Stimulated activated memory B cell treated with anti-CD40 and anti-IgM and Interleukin-4, amounts not matched to agents 10 μg/mL and 1 μg/mL and 100 μg/mL, for 72 hours (primary cell): ENCODE measurements at places on chromosomes 5 and 9.
A peak's percentile ranks its signal among the peaks of the same experiment; 100 is the strongest.

DNA sequence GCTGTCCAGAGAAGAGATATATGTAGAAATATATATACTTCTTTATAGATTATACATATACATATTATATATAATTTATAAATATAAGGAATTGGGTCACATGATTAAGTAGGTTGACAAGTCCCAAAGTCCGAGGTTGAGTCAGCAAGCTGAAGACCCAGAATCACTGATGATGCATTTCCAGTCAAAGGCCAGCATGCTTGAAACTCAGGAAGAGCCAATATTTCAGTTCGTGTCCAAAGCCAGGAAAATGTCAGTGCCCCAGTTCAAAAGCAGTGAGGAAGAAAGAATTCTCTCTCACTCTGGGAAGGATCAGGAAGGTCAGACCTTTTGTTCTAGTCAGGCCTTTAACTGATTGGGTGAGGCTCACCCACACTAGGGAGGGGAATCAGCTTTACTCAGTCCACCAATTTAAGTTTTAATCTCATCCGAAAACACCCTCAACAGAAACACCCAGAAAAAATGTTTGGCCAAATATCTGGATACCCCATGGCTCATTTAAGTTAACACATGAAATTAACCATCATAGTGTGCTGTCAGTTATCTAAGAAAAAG is 42.0 kb upstream of the LVRN start:
- no peak overlapping the region for H3K4me3 ChIP-seq
- H3K27ac ChIP-seq: no peak overlapping the region
- ATAC-seq: no peak
- no peaks in the 10 kb centered on the region for H3K27me3 ChIP-seq

- peaks cover 19% of the 10 kb centered on the region for H3K27me3 ChIP-seq
- no peak overlapping the region for H3K27ac ChIP-seq
- no peak for ATAC-seq
- H3K36me3 ChIP-seq: no peaks in the 10 kb centered on the region
- H3K4me1 ChIP-seq: no peaks in the 10 kb centered on the region
Observed at GRCh38 chr9:93207326-93207814, 23.4 kb downstream of the WNK2 start.

- no peak overlapping the region for H3K27ac ChIP-seq
- H3K36me3 ChIP-seq: no peaks in the 10 kb centered on the region
- no peaks in the 10 kb centered on the region for H3K27me3 ChIP-seq
- H3K4me1 ChIP-seq: no peaks in the 10 kb centered on the region
- ATAC-seq: no peak
Observed at GRCh38 chr5:161391016-161391415, 155.5 kb downstream of the GABRB2 start.

GRCh38 chr5:139178589-139178917 is 19.6 kb downstream of the SIL1 start:
- no peaks in the 10 kb centered on the region for H3K27me3 ChIP-seq
- peaks cover 62% of the 10 kb centered on the region for H3K4me1 ChIP-seq
- peaks cover 16% of the 10 kb centered on the region for H3K36me3 ChIP-seq
- no peak overlapping the region for H3K4me3 ChIP-seq

GRCh38 chr9:93574900-93575795 is 1.2 kb upstream of the PHF2 start:
- no peaks in the 10 kb centered on the region for H3K27me3 ChIP-seq
- ATAC-seq: no peak
- H3K4me3 ChIP-seq: peak overlapping the region; percentile 82
- peaks cover 49% of the 10 kb centered on the region for H3K4me1 ChIP-seq

- H3K27ac ChIP-seq: no peak overlapping the region
- ATAC-seq: no peak
- H3K4me3 ChIP-seq: no peak overlapping the region
- H3K27me3 ChIP-seq: no peaks in the 10 kb centered on the region
Observed at GRCh38 chr5:92907938-92908606, 672.9 kb downstream of the NR2F1-AS1 start.

- H3K4me3 ChIP-seq: no peak overlapping the region
- peaks cover 14% of the 10 kb centered on the region for H3K27me3 ChIP-seq
- no peak for ATAC-seq
- no peaks in the 10 kb centered on the region for H3K36me3 ChIP-seq
- no peak overlapping the region for H3K27ac ChIP-seq
- H3K4me1 ChIP-seq: no peaks in the 10 kb centered on the region
Observed at GRCh38 chr9:21590058-21590996, 108.2 kb upstream of the IFNE start.

GRCh38 chr5:173963867-173964441 is 25.0 kb upstream of the C5orf47 start:
- peaks cover 9% of the 10 kb centered on the region for H3K36me3 ChIP-seq
- no peak overlapping the region for H3K27ac ChIP-seq
- peaks cover 3% of the 10 kb centered on the region for H3K27me3 ChIP-seq
- H3K4me1 ChIP-seq: no peaks in the 10 kb centered on the region
- no peak overlapping the region for H3K4me3 ChIP-seq

DNA sequence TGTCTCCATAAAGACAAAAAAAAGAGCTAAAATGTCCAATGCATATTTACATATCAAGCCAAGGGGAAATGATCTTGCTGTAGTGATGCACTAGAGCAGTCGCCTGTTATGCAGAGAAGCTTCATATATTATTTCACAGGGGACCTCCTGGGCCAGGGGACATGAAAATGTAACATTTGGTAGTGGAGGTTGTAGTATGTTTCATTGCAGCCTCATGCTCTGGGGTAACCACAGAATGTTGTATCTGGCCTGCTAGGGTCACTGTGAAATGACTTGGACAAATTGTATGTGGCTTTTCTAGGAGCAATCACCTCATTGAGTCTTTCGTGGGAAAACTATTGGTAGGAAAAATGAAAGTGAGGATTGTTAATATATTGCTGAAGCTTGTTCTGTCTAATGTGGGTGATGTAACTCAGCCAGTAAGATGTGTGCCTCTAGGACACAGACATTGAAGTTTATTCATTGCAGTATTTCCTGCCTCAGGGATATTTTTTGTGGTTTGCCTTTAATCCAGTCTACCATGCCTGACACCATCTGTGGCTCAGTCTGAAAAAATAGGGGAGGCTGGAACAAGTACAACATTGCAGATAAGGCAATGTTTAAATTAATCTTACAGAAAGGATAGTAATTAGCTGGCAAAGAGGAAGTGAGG is 430.8 kb upstream of the TNC start:
- H3K4me3 ChIP-seq: no peak overlapping the region
- no peak overlapping the region for H3K27ac ChIP-seq
- H3K27me3 ChIP-seq: peaks cover 8% of the 10 kb centered on the region

GRCh38 chr5:179927824-179928223 is 20.1 kb upstream of the TBC1D9B start:
- no peaks in the 10 kb centered on the region for H3K27me3 ChIP-seq
- H3K27ac ChIP-seq: no peak overlapping the region
- no peak overlapping the region for H3K4me3 ChIP-seq
- no peak for ATAC-seq
- H3K36me3 ChIP-seq: no peaks in the 10 kb centered on the region

DNA sequence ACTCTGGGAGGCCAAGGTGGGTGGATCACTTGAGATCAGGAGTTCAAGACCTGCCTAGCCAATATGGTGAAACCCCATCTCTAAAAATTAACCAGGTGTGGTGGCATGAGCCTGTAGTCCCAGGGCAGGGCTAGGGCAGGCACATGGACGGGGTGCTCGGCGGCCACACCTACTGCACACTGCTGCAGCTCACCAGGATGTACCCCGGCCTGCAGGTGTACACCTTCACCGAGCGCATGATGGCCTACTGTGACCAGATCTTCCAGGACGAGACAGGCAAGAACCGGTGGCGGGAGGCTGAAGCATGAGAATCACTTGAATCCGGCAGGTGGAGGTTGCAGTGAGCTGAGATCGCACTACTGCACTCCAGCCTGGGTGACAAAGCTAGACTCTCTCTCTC is 3.2 kb downstream of the ST6GALNAC4 start:
- peak overlapping the region; percentile 94 for H3K27ac ChIP-seq
- H3K4me1 ChIP-seq: peaks cover 73% of the 10 kb centered on the region
- no peak for ATAC-seq
- no peaks in the 10 kb centered on the region for H3K27me3 ChIP-seq
- H3K4me3 ChIP-seq: no peak overlapping the region
- peaks cover 53% of the 10 kb centered on the region for H3K36me3 ChIP-seq

GRCh38 chr5:31761877-31762276 is 122.9 kb downstream of the PDZD2 start:
- H3K4me3 ChIP-seq: no peak overlapping the region
- no peak overlapping the region for H3K27ac ChIP-seq
- no peaks in the 10 kb centered on the region for H3K36me3 ChIP-seq
- no peak for ATAC-seq
- H3K27me3 ChIP-seq: no peaks in the 10 kb centered on the region
- H3K4me1 ChIP-seq: no peaks in the 10 kb centered on the region

DNA sequence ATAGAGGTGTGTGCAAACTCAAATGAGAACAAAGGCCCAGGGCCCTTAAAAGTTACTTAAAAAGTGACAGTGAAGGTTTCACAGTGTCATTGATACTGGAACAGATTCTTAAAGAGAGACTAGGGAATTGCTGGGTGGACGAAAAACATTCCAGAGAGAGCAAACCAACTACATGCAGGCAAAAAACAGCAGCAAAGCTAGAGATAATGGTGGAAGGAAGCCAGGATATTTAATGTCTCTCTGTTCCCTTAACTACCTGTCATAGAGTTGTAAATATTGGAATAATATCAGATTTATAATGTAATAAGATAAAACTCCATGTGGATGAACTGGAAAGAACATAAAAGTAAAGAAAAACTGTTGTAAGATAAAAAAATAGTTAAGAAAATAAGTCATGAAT is 508.6 kb downstream of the TAF11L14 start:
- no peak for ATAC-seq
- H3K4me3 ChIP-seq: no peak overlapping the region
- H3K27ac ChIP-seq: no peak overlapping the region
- H3K4me1 ChIP-seq: no peaks in the 10 kb centered on the region
- H3K27me3 ChIP-seq: no peaks in the 10 kb centered on the region
- no peaks in the 10 kb centered on the region for H3K36me3 ChIP-seq

DNA sequence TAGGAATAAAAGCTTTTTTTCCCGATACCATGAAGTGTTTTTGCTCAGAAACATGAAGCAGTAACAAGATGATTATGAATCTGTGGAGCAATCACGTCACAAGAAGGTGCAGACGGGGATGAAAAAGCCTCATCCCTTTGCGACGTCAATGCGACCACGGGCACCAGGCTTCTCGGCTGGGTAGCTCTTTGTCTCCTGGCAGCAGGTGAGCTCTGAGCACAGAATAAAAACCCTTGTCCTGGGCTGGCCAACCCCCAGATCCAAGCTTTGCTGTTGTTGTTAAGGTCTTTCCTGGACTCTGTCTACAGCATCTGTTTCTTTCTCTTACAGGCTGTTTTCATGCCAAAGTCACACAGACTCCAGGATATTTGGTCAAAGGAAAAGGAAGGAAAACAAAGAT is 113.8 kb downstream of the ANKRD18B start:
- no peak for ATAC-seq
- H3K4me1 ChIP-seq: no peaks in the 10 kb centered on the region
- no peaks in the 10 kb centered on the region for H3K36me3 ChIP-seq

- no peaks in the 10 kb centered on the region for H3K36me3 ChIP-seq
- no peaks in the 10 kb centered on the region for H3K4me1 ChIP-seq
- no peak overlapping the region for H3K4me3 ChIP-seq
- peaks cover 14% of the 10 kb centered on the region for H3K27me3 ChIP-seq
- H3K27ac ChIP-seq: no peak overlapping the region
Observed at GRCh38 chr5:77168879-77169244, 41.6 kb upstream of the PDE8B start.

DNA sequence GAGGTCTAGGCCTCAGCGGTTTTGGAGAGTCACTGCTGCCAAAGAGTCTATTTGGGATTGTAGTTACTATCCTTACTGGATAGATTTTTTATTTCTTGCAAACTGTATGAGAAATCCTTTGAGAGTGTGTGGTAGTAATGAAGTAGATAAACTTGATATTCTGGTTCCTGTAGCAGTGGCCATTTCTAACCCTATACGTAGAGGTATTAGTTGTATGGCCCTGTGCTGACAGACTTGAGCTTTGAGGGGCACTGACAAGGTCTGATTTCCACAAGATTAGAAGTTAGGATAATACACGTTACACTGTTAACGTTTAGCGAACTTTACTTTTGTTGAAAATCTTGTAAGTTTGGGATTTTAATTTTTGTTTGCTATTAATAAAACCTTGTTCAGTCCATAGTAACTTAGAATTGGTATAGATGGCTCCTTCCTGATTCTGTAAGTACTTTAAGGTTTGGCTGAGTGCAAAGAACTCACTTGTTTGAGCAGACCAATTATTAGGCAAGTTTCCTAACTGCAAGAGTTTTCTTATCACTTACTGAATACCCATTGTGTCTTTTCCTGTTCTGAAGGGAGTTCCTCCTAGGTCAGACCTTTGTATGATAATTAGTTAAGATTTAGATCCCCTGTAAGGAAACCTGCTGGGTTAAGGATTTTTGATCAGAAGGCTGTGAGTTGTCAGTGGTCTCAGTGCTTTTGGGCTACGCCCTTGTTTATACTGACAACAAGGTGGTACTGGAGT is 31.4 kb downstream of the GCNT1 start:
- peaks cover 7% of the 10 kb centered on the region for H3K4me1 ChIP-seq
- no peak overlapping the region for H3K27ac ChIP-seq
- ATAC-seq: no peak
- peaks cover 16% of the 10 kb centered on the region for H3K27me3 ChIP-seq

GRCh38 chr5:72377910-72378638 is 57.9 kb downstream of the PTCD2 start:
- peaks cover 14% of the 10 kb centered on the region for H3K4me1 ChIP-seq
- no peak for ATAC-seq
- H3K27me3 ChIP-seq: peaks cover 12% of the 10 kb centered on the region
- H3K36me3 ChIP-seq: no peaks in the 10 kb centered on the region

GRCh38 chr5:112907166-112907631 is 14.8 kb downstream of the REEP5 start:
- peak; percentile 63 for ATAC-seq
- H3K4me1 ChIP-seq: peaks cover 34% of the 10 kb centered on the region
- no peak overlapping the region for H3K4me3 ChIP-seq
- no peaks in the 10 kb centered on the region for H3K27me3 ChIP-seq
- peak overlapping the region; percentile 46 for H3K27ac ChIP-seq
- H3K36me3 ChIP-seq: peaks cover 38% of the 10 kb centered on the region

DNA sequence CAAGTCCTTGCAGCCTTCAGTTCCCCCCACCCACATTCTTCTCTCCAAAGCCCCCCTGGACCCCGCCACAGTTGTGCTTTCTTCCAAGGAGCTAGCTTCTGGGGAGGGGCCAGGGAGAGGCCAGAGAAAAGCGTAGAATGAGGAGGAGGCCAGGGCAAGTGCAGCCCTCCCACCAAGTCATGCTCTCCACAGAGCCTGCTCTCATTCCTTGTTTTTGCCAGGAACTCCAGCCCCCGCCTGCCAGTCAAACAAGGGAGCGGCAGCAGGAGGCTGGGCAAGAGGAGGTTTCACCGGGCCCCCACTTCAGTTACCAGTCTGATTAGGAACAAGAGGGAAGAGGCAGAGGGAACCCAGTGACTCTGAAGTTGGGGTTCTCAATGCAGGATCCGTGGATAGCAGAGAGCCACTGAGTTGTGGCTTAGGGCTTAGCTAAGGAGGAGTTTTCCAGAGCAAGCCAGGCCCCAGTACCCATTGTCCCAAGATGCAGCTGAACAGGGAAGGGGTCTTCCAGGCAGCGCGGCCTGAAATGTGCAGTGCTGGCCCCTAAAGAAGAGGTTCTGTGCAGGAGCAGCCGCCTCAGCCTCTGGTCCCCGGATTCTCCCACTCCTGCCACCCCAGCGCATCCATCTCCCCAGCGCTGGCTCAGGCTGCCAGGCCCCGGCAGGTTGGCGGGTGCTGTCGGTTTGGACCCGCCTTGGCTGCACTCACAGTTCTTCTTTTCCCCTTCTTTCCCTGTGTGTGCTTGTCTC is 120.6 kb downstream of the DAB2IP start:
- H3K36me3 ChIP-seq: no peaks in the 10 kb centered on the region
- ATAC-seq: no peak
- H3K4me1 ChIP-seq: no peaks in the 10 kb centered on the region
- H3K27me3 ChIP-seq: peaks cover 23% of the 10 kb centered on the region
